ENCODE measurements at places on chromosomes 5 and 9. TPM values are rescaled to one million over a fixed set of nuclear protein-coding genes. Genes with fewer than 3 reads are reported as not detected.
A peak's percentile ranks its signal among the peaks of the same experiment; 100 is the strongest.

PCDHA4 gene
- total RNA-seq, result 9.6 TPM

NFIB gene
- total RNA-seq, result 13.7 TPM

MYORG gene
- total RNA-seq, result 4.0 TPM

WHRN gene
- 5.2 TPM for total RNA-seq

LIFR gene
- total RNA-seq, result 10.8 TPM

PCDHGA3 gene
- 1.0 TPM for total RNA-seq

IL33 gene
- total RNA-seq, result 0.35 TPM

GPX3 gene
- total RNA-seq, result 102 TPM

GRCh38 chr5:151461312-151461711 lies 13.9 kb downstream of the SLC36A1 start:
- DNase-seq, result no peak

DNA sequence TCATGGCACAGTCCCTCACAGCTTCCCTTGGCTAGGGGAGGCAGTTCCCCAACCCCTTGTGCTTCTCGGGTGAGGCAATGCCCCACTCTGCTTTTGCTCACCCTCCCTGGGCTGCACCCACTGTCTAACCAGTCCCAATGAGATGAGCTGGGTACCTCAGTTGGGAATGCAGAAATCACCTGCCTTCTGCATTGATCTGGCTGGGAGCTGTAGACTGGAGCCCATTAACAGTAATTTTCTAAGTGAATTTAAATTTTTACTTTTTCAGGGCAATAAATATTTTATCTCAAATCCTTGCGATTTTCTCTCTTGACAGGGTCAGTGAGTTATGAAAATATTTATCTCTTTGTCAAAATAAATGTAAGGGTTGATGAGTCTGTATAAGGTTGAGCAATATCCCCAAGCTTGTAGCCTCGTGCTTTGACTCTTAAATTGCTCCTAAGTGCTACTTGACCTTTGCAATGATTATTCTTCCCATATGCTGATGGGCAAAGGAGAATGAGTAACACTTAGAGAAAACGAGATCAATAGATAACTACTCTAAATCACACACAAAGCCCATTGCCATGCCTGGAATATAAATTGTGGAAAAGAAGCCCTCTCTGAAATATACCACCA lies 82.1 kb upstream of the MOCS2 start:
- DNase-seq, result no peak

DNA sequence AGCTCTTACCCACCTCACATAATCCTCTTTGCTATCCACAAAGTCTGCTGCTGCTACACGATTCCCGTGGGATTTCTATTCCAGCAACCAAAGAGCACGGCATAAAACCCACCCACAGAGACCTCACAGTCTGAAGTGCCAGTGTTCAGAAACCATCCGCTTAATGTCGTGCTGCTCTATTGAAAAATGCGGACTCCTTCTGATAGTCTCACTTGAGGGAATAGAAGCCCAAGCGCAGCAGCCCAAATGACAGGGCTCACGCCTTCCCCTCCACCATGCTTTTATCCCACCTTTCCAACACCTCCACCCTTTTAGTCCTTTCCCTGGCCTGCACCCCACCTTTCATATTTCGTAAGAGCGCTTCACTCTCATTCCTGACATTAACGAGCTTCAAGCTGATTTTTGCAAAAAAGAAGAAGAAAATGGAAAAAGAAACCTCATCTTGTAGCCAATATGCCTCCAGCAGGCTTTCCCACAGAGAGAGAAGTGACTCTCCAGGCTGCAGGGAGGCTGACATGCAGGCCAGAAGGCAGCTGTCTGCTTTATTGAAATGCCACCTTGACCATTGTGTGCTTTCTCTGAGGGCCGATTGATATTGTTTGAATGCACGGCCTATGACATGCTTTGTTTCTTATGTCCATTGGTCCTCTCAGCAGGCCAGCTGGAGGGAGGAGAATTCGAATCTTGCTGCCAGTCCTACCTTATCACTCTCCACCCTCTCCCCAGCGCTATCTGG lies 70.6 kb upstream of the PCSK1 start:
- DNase-seq, result no peak

DNA sequence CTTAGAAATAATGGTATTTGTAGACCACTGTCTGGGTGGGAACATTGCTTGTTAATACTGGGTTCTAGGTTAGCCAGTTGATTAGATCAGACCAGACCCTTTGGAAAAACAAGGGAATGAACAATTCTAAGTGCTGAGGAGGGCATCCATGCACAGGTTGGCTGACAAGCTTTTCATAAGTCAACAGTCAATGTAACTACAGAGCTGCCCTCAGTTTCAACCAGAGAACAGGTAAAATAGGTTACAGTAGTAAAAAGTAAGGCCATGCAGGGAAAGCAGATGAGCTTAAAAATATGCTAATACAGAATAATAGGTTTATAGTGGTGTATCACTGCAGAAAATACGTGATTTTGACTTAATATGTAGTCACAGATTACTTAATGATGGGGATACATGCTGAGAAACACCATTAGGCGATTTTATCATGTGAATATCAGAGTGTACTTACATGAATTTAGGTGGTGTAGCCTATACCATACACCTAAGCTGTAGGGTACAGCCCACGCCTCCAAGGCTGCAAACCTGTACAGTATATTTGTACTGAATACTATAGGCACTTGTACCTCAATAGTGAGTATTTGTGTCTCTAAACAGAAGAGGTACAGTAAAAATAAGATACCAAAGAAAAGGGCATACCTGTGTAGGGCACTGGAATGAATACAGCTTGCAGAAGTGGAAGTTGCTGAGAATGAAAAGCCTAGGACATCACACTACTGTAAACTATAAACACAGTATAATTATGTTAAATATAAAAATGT lies 6.1 kb upstream of the FGF18 start:
- no peak for DNase-seq

GRCh38 chr9:131423171-131423581 lies 29.3 kb downstream of the PRRC2B start:
- DNase-seq, result peak; percentile 99

DNA sequence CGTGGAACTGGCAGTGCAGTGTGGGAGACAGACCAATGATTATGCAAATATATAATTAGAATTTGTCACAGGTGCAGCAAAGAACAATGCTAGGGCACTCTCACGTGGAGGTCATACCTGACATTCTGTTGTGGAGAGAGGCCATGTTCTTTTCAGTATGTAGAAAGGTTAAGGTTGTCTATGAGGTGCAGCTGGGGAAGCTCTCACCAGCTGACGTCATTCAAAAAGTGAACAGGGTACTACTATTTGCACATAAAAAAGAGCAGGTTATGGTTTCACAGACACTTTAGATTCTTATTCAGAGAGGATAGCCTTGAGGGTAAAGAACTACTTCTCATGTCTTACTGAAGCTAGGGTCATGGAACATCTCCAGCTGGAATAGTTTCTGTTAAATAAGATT lies 19.1 kb downstream of the SH3GL2 start:
- DNase-seq, result no peak

DNA sequence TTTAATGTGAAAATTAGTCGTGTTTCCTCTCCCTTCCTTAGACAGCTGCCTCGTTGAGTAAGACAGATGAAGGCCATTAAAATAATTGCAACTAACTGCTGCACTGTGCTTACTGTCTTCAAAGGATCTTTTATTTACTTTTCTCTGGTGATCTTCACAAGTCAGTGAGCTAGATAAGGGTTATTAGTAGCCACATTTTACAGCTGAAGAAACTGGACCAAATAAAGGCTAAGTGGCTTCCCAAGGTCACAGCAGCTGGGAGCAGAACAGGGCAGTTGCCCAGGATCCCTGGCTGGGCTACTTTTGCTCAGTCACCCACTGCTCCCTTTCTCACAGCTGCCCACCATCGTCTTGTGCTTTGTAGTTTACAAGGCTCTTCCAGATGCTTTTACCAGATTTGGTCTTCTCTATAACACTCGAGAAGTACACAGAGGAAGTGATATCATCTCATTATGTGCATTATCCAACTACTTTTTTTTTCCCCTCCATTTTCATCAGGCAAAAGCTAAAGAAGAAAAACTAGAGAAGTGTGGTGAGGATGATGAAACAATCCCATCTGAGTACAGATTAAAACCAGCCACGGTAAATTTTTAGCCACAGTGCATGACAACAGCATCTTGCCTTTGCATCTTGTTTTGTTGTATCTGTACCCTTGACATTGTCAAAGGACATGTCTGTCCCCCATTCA lies 61.8 kb downstream of the ERAP1 start:
- no peak for DNase-seq

GRCh38 chr9:121765021-121765950 lies 113.9 kb downstream of the DAB2IP start:
- peak; percentile 47 for DNase-seq

DNA sequence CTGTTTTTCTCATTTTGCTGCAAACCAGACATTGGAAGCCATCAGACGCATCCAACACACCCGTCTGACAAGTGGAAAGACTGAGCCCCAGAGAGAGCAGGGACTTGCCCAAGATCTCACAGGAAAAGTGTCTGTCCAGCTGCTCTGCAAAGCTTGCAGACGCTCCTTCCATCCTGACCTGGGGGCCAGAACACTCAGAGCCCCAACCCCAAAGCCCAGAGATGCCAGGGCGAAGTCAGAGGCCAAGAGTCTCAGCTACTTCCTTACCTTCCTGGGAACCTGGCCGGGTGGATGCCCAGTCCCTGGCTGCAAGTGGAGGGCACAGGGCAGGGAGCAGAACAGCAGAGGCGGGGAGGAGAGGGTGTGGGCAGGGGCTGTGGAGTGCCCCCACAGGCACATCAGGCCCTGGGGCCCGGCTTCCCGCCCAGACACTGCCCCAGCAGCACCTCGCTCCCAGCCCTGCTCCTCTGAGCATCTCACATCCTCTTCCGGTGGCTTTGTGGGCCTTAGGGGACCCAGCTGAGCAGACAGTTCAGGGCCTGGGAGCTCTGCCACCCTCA lies 9.7 kb upstream of the RALGDS start:
- DNase-seq, result no peak

GRCh38 chr9:75002422-75003023 lies 25.6 kb downstream of the CARNMT1 start:
- DNase-seq, result no peak

DNA sequence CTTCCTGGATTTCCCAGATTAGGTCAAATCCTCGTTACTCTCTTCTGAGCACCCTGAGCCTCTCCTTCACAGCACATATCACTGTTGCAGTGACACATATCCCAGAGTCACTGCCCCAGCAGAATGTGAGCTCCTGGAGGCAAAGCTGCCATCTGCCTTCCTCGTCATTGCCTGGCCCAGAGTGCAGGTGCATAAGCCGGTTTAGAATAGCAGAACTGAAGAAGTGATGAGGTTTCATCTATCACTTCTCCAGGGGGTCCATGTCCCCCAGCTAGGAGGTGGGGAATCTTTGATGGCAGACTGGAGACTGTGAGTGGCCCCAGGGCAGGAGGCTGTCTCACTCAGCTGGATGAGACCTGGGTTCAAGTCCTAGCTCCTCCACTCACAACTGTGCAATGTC lies 25.8 kb downstream of the NIPAL4 start:
- DNase-seq, result no peak

DNA sequence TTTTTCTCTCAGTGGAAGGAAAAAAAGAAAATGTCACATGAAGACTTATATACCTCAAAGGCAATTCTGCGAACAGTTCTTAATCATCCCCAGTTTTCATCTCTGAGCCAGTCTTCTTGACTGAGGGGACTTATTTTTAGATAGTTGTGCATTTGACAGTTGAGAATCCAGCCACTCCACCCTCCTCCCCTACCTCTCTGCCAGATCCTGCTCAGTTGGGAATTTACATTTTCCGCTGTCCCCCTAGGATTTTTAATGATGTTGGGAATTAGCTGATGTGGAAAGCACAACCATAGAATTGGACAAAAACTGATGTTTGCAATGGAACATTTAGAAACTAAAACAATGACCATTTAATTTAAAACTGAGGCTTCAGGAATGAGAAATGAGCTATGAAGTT lies 194.3 kb upstream of the PIK3R1 start:
- DNase-seq, result no peak

DNA sequence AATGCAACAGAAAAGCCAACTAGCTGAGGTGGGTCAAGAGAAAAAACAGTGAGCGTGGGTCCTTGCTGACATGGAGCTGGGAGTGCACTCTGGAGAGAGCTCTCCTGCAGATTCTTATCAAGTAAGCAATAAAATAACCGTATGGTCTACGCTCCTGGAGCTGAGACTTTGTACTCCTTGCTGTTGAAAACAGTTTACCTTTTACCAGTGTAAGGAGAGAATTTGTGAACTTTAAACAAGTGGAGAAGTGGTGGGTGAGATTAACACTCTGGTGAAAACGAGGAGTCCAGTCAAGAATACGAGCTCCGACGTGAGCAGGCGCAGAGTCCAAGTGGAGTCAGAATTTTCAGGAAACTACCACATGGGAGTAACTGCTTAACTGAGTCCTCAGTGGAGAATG lies 156.1 kb upstream of the ERCC6L2 start:
- no peak for DNase-seq

- DNase-seq, result no peak
Measured at GRCh38 chr9:86573886-86574285, 219.7 kb upstream of the TUT7 start.

DNA sequence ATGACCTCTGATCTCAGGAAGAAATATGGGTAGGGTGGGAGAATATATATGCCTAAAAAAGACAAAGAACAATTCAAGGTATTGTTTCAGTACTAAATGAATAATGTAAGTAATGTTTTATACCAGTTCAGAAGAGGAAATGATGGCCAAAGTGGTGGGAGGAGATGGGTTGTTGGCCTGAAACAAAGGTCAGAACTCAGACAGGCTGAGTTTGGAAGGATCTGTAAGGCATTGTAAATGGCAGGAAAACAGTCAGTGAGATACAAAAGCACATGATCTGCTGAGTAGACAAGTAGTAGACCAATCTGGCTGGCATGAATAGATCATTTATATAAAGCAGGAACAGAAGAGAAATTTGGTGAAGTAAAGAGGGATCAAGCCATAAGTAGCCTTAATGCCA lies 175.8 kb upstream of the PLCXD3 start:
- no peak for DNase-seq

DNA sequence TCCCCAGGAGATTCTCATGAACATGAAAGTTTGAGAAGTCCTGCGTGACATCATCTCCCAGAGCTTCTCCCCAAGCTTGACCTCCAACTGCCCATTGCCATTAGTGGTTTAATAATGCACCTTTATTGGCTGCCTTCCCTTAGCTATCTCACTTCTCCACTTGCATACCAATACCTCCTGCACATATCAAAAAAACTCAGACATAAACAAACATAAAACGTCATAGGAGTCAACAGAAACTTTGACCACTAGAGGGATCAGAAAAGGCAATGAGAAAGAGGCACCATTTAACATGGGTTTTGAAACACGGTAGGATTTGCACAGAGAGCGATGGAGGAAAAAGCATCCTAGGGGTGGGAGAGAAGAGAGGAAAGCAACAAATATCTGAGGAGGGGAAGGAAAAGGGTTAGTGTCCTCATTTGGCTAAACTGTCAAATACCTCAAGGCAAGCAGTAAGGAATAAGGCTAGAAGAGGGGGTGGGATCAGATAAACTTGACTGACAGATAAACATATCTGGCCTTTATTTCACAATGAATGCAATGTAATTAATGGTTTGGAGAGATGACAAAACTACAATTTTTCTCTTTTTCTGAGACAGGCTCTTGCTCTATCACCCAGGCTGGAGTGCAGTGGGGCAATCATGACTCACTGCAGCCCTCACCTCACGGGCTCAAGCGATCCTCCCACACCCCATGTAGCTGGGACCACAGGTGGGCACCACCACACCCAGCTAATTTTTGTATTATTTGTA lies 27.0 kb downstream of the GNAQ start:
- DNase-seq, result peak; percentile 62

Data from renal cortical epithelial cell (primary cell).